ENCODE measurements at places on chromosomes 1 and 21. TPM values are rescaled to one million over a fixed set of nuclear protein-coding genes. Genes with fewer than 3 reads are reported as not detected.

- H3K4me1 ChIP-seq, result peaks cover 7% of the 10 kb centered on the region
- H3K36me3 ChIP-seq, result peaks cover 23% of the 10 kb centered on the region
- H3K4me3 ChIP-seq, result no peak overlapping the region
- DNase-seq, result no peak
Observed at GRCh38 chr1:248808876-248809275, 16.8 kb downstream of the SH3BP5L start.

DNA sequence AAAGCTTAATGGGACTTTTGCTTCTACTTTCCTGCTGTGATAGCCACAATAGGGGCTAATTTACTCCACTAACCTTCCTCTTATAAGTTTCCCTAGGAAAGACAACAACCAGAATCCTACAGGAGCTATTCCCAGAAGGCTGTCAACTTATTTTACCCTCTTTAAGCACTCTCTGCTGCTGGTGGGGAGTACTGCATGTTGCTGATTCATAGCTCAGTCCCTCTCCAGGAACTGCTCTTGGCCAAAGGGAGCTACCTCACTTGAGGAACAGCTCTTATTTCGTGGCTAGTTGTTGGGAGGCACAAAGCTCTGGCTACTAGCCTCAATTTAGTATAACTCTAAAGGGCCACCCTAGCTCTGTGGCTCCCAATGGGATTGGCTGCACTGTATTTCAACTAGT lies 37.2 kb downstream of the ADSS2 start:
- no peak overlapping the region for H3K27ac ChIP-seq
- H3K27me3 ChIP-seq, result no peaks in the 10 kb centered on the region
- DNase-seq, result peak; percentile 78
- H3K4me1 ChIP-seq, result no peaks in the 10 kb centered on the region

- H3K27ac ChIP-seq, result no peak overlapping the region
- no peak for DNase-seq
- no peaks in the 10 kb centered on the region for H3K36me3 ChIP-seq
- no peak overlapping the region for H3K4me3 ChIP-seq
- no peaks in the 10 kb centered on the region for H3K27me3 ChIP-seq
Observed at GRCh38 chr1:150012611-150013010, 2.1 kb upstream of the OTUD7B start.

GRCh38 chr1:1137256-1138045 lies 21.6 kb upstream of the C1orf159 start:
- H3K27ac ChIP-seq, result no peak overlapping the region
- H3K4me3 ChIP-seq, result no peak overlapping the region
- no peaks in the 10 kb centered on the region for H3K27me3 ChIP-seq
- no peaks in the 10 kb centered on the region for H3K4me1 ChIP-seq
- DNase-seq, result no peak
- H3K36me3 ChIP-seq, result no peaks in the 10 kb centered on the region

GRCh38 chr1:13699510-13699909 lies 478 bp upstream of the PRDM2 start:
- H3K27me3 ChIP-seq, result no peaks in the 10 kb centered on the region
- H3K27ac ChIP-seq, result peak overlapping the region; percentile 87
- H3K36me3 ChIP-seq, result no peaks in the 10 kb centered on the region
- peak; percentile 37 for DNase-seq
- peak overlapping the region; percentile 84 for H3K4me3 ChIP-seq

DNA sequence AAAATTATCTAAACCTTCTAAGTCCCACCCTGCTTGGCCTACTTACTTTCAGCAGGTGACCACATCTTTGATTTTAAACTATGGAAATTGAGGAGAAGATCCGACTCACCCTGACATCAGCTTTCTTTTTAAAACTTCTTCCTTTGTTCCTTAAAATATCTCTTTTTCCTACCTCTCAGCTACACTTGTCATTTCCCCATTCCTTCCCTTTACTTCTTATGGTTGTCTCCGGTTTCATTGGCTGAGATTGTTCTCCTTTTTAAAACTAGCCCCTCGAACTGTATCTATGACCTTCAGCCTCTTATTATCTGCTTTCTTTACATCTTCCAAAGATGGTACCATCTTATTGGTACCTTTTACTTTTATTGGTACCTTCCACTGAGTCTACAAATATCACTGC lies 87.8 kb upstream of the NRIP1 start:
- H3K4me3 ChIP-seq, result no peak overlapping the region
- H3K27me3 ChIP-seq, result no peaks in the 10 kb centered on the region
- no peaks in the 10 kb centered on the region for H3K4me1 ChIP-seq
- DNase-seq, result no peak
- H3K36me3 ChIP-seq, result no peaks in the 10 kb centered on the region

ELOA gene
- 44.3 TPM for total RNA-seq

GRCh38 chr1:117046781-117047180 lies 13.3 kb upstream of the TTF2 start:
- H3K4me1 ChIP-seq, result no peaks in the 10 kb centered on the region
- H3K27me3 ChIP-seq, result no peaks in the 10 kb centered on the region
- no peaks in the 10 kb centered on the region for H3K36me3 ChIP-seq
- DNase-seq, result no peak
- H3K27ac ChIP-seq, result no peak overlapping the region

GRCh38 chr1:174785510-174785909 lies 214.2 kb upstream of the CACYBP start:
- no peak for DNase-seq
- no peak overlapping the region for H3K4me3 ChIP-seq
- H3K27me3 ChIP-seq, result no peaks in the 10 kb centered on the region
- H3K36me3 ChIP-seq, result no peaks in the 10 kb centered on the region
- H3K4me1 ChIP-seq, result peaks cover 20% of the 10 kb centered on the region

STIL gene
- total RNA-seq, result 17.1 TPM

GRCh38 chr1:32023351-32023750 lies 9.7 kb downstream of the KHDRBS1 start:
- H3K4me3 ChIP-seq, result no peak overlapping the region
- no peaks in the 10 kb centered on the region for H3K27me3 ChIP-seq
- H3K27ac ChIP-seq, result no peak overlapping the region
- H3K4me1 ChIP-seq, result peaks cover 12% of the 10 kb centered on the region
- no peak for DNase-seq

DNA sequence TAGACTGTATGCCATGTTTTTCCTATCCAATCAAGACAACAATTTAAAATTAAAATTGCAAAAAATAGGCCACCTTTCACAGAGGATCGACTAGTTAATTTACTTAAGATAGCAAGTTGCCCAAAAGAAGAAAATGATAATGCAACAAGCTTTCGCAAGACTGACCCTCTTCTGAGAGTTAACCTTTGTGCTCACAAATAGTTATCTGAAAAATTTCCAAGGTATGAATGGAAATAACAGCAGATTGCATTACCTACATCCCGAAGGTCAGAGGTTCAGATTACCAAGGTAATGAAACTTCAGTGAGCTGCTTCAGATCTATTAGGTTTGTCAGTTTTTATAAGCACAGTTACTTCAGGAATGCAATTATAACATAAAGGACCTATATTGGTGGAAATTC lies 298.0 kb downstream of the KCTD3 start:
- H3K27me3 ChIP-seq, result no peaks in the 10 kb centered on the region
- no peaks in the 10 kb centered on the region for H3K36me3 ChIP-seq
- no peaks in the 10 kb centered on the region for H3K4me1 ChIP-seq
- no peak for DNase-seq
- H3K4me3 ChIP-seq, result no peak overlapping the region

LHX8 gene
- total RNA-seq, result not detected

DNA sequence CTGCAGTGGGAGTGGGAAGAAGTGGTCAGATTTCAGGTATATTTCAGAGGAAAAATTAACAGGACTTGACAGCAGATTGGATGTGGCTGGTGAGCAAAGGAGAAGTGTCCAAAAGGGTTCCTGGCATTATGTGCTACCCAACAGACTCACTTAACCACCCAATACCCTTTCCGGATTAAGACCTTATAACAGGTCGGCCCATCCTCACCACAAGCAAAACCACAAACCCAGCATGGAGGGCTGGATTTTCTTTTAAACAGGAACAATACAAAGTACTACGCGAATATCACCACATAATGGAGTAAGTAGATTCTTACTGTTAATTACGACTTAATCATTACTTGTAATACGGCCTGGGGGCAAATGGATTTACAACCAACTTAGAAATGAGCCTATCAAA lies 59.2 kb downstream of the WDR64 start:
- no peak overlapping the region for H3K4me3 ChIP-seq
- no peak overlapping the region for H3K27ac ChIP-seq
- H3K4me1 ChIP-seq, result peaks cover 26% of the 10 kb centered on the region
- no peaks in the 10 kb centered on the region for H3K36me3 ChIP-seq
- no peaks in the 10 kb centered on the region for H3K27me3 ChIP-seq

DNA sequence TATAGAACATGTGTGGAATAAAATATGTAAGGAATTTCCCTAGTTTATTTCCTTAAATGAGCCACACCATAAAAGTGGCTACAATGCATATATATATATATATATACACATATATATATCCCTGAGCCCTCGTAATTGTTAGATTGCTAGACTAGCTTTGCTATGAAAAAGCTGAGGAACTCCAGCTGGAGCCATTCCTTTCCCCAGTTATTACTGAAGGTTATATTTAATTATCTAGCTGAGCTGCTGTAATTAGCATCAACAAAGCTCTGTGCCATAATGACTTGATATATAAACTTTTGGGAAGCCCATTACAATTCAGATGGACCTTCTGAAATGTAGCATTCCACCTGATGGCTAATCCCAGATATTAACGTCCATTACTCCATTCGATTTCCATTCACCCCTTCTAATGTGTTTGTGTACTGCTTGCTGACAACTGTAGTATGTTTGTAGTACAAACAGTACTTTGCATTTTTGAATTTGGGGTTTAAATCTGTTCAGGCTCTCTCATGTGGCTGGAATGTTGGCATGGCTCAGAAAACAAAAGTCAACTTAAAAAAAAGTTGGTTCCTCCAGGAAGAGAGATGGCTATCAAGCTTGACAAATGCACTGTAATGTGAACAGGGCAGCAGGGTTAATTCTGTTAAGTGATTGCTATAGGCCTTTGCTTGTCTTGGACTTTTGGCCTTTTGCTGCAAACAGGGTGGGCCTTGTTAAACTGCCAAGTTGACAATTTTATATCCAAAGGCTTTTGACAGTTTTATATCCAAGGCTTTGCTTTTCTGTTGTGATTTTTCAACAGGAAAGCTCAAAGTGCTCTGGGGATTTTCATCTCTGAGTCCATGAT lies 170.0 kb downstream of the LTN1 start:
- DNase-seq, result peak; percentile 64
- H3K27ac ChIP-seq, result no peak overlapping the region
- H3K4me1 ChIP-seq, result peaks cover 38% of the 10 kb centered on the region
- H3K4me3 ChIP-seq, result no peak overlapping the region
- no peaks in the 10 kb centered on the region for H3K27me3 ChIP-seq
- H3K36me3 ChIP-seq, result no peaks in the 10 kb centered on the region

- peaks cover 20% of the 10 kb centered on the region for H3K36me3 ChIP-seq
- no peak overlapping the region for H3K4me3 ChIP-seq
- H3K27ac ChIP-seq, result no peak overlapping the region
- DNase-seq, result no peak
- no peaks in the 10 kb centered on the region for H3K27me3 ChIP-seq
- no peaks in the 10 kb centered on the region for H3K4me1 ChIP-seq
Observed at GRCh38 chr21:46437511-46437910, 21.2 kb upstream of the DIP2A start.

- peak; percentile 64 for DNase-seq
- H3K36me3 ChIP-seq, result no peaks in the 10 kb centered on the region
- peaks cover 56% of the 10 kb centered on the region for H3K4me1 ChIP-seq
Observed at GRCh38 chr1:162627662-162628296, 4.5 kb upstream of the DDR2 start.

NBPF6 gene
- total RNA-seq, result not detected

- no peaks in the 10 kb centered on the region for H3K27me3 ChIP-seq
- peak within 1 kb of the TSS; percentile 85 for H3K27ac ChIP-seq
- peaks cover 27% of the 10 kb centered on the region for H3K4me1 ChIP-seq
- DNase-seq, result peak; percentile 97
- peak within 1 kb of the TSS; percentile 93 for H3K4me3 ChIP-seq
Observed at GRCh38 chr1:93878889-93879586, at the start of gene DNTTIP2. TSS of gene DNTTIP2 (minus strand) at chr1:93879206. CDS start at chr1:93879148, 58 bp downstream.

- no peak overlapping the region for H3K4me3 ChIP-seq
- no peaks in the 10 kb centered on the region for H3K36me3 ChIP-seq
- no peak for DNase-seq
- H3K27me3 ChIP-seq, result no peaks in the 10 kb centered on the region
- H3K27ac ChIP-seq, result no peak overlapping the region
- H3K4me1 ChIP-seq, result peaks cover 16% of the 10 kb centered on the region
Observed at GRCh38 chr1:100321100-100321493, 31.2 kb upstream of the CDC14A start.

- H3K36me3 ChIP-seq, result no peaks in the 10 kb centered on the region
- no peak overlapping the region for H3K27ac ChIP-seq
Observed at GRCh38 chr1:51284487-51284954, 45.8 kb downstream of the TTC39A start.

DNA sequence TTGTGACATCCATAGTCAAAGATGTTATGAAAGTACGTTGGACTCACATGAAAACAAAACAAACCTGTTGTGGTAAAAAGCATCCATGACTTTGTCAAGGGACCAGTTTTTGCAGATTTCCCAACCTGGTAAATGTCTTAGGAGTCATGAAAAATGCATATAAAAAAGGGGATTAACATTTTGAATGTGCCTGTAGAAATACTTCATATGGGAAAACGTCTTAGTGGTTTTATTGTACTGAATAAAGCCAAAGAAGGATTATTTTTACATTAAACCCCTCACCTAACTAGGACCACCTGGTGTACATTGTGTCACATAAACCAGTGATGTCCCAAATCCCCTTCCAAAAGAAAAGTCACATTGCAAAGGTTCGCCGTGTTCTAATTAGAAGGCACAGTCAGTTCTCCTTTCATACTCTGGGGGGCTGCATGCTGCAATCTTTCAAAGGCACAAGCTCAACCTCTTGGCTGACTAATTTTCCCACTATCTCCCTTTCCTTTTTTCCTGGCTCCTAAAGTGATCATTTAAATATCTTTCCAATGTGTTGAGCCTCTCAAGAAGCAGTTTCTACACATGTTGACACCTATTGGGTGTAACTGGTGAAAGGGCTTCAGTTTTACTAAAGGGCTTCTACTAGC lies 119.8 kb upstream of the SPAG17 start:
- H3K4me3 ChIP-seq, result no peak overlapping the region
- peak; percentile 56 for DNase-seq
- H3K36me3 ChIP-seq, result no peaks in the 10 kb centered on the region
- H3K4me1 ChIP-seq, result peaks cover 9% of the 10 kb centered on the region
- H3K27ac ChIP-seq, result no peak overlapping the region

MAP1LC3C gene
- not detected for total RNA-seq

GRCh38 chr1:100445565-100445964 lies 92.4 kb upstream of the GPR88 start:
- H3K4me1 ChIP-seq, result no peaks in the 10 kb centered on the region
- DNase-seq, result no peak
- H3K27ac ChIP-seq, result no peak overlapping the region

DNA sequence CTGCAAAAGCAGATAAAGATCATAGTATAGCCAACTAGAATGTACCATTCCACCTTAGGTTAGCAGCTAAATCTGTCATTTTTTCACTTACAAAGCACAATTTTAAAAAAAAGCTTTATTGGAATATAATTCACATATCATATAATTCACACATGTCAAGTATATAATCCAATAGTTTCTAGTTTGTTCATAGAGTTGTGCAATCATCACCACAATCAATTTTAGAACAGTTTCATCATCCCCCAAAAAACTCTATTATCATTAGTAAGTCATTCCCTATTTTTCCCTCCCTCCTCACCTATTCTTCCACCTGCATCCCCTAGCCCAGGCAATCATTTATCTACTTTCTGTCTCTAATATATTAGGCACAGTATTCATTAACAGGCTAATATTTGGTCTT lies 32.0 kb upstream of the INSL5 start:
- H3K27ac ChIP-seq, result no peak overlapping the region
- peak; percentile 1 for DNase-seq
- no peaks in the 10 kb centered on the region for H3K36me3 ChIP-seq
- no peak overlapping the region for H3K4me3 ChIP-seq
- no peaks in the 10 kb centered on the region for H3K4me1 ChIP-seq
- no peaks in the 10 kb centered on the region for H3K27me3 ChIP-seq

Data from GM23248 (cell line).